ENCODE measurements at places on chromosomes 3 and 15.

DNA sequence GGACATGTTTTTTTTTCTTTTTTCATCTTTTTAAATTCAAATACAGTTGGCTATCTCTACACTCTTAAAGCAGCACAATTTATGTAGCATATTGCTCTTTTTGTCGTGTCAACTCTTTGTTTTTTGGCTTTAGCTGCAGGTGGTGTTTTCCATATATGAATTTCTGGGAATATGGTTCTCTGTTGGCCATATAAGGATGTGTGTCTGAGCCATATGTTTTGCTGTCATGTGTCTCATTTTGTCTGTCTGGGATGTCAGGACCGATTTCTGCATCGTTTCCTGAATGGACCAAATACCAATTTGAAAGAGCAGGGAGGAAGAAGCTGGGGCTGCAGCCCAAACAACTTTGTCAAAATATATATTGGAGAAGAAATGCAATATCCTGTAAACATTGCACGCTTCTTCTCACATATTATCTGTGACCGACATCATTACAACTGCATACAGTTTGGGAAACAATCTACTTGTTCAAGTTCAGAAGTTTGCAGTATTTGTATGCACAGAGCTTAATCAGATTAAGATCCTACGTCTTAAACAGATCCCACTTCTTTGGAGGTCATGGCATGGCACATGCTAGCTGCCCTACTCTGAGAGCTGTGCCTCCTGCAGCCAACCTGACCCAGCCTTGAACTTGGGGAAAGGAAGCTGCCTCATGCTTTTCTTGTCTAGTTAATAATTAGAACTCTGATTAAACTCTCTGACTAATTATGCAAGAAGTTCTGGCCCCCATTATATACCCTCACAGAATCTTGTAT, 4.0 kb upstream of the SATB1 start:
- no peak for DNase-seq

GRCh38 chr3:16528581-16528993, 15.1 kb upstream of the RFTN1 start:
- DNase-seq = peak; percentile 17

- peak; percentile 47 for DNase-seq
These were observed 75.9 kb upstream of the VGLL4 start for GRCh38 chr3:11719406-11720303.

DNA sequence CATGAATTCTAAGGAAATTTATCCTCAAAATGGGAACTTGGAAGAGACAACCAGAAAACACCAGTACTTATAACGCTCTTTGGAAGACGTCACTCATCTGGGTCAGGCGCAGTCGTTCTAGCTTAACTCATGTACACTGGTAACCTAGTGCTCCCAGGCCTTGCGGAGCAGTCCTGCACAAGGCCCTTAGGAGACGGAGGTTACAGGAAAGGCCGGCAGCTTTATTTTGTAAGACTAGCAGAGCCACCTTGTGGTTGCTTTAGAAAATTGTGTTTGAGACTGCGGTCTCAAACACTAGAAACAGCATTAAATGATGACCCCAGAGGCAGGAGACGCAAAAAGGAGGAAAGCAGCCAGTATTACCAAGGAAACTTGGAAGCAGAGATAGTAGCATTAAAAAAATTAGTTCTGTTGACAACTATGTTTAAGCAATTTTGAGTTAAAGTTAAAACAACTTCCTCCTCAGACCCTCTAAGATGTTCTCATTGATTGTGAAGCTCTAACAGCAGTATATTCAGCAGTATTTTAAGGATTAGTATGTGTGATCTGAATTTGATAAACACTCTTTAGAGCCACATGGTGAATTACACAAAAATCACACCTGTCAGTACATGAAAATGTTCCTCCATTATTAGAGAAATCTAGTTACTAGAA, 141.9 kb upstream of the C2CD4B start:
- DNase-seq = peak; percentile 37

- DNase-seq = no peak
These were observed 215.8 kb downstream of the AGBL1 start for GRCh38 chr15:86295511-86295910.

GRCh38 chr15:95895508-95895907, 435.0 kb upstream of the NR2F2 start:
- DNase-seq = no peak

DNA sequence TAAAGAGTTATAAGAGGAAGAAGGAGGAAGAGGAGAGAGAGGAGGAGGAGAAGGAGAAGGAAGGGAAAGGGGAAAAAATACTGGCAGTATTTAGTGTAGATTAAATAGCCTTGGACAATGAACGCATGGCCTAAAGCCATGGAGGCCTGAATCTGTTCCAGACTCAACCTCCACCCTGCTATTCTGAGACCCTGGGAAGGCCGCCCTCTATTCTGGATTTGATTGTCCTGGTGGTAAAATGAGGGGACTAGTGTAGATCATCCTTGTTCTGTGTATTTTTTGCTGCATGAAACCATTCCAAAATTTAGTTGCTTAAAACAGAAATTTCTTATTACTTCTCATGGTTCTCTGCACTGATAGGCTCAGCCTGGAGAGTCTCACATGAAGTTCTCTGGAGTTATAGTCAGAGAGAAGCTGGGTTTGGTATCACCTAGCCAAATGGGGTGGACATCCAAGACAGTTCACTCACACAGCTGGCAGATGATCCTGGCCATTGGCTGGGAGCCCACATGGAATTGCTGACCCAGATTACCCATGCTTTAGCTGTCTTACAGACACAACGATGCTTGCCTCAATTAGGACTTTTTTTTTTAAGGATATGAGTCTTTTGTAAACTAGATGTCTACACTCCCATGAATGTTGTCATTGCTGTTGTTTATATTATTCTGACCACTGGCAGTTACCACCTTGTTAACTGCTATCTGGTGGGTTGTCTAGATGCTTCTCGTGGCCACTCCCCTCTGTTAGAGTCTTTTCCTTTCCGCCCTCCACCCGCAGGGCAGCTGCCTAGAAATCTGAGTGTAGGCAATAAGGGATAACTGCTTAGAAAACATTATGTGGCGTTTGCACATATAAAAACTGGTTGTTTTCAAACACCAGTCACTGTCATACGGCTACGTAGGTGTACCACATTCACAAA, 149.9 kb downstream of the SST start:
- no peak for DNase-seq

DNA sequence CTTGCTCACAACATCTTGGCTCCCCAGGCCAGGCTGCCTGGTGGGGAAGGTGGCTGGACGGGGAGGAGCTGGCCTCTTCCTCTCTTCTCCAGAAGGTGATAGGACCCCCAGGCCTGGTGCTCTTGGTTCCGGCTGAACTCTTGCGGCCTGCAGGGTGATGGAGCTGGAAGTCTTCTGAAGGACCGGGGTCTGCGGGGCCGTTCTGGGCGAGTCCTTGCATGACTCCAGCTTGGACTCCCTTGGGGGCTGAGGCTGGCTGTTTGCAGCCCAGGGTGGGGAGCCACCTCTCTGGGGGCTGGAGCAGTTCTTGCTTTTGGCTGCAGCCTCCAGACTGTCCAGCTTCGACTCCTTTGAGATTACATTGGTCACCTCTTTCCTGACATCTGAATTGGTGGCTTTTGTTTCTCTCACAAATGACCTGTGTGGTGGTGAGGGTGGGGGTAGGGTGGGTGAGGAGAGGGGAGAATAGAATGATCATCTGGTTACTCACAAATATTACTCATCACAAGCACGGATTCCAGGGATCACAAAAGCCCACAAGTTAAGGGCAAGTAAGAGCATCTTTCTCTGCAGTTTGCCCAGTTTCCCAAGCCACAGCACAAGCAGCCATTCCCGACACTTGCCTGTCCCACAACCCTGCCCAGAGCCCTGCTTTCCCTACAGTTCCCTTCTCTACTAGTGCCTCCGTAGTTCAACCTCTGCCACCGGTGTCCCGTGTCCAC, 149.1 kb upstream of the HACD2 start:
- DNase-seq = no peak
